ENCODE measurements at places on chromosomes 1 and 21. TPM values are rescaled to one million over a fixed set of nuclear protein-coding genes. Genes with fewer than 3 reads are reported as not detected.

- H3K27me3 ChIP-seq, result no peaks in the 10 kb centered on the region
- H3K36me3 ChIP-seq, result no peaks in the 10 kb centered on the region
- H3K4me1 ChIP-seq, result no peaks in the 10 kb centered on the region
- H3K27ac ChIP-seq, result no peak overlapping the region
- no peak for DNase-seq
These were observed 38.8 kb upstream of the ADORA3 start for GRCh38 chr1:111542187-111542586.

- H3K4me1 ChIP-seq, result peaks cover under 1% of the 10 kb centered on the region
- no peaks in the 10 kb centered on the region for H3K27me3 ChIP-seq
- H3K36me3 ChIP-seq, result no peaks in the 10 kb centered on the region
- DNase-seq, result no peak
- H3K4me3 ChIP-seq, result no peak overlapping the region
These were observed 7.7 kb downstream of the ARMH1 start for GRCh38 chr1:44681905-44682882.

DNA sequence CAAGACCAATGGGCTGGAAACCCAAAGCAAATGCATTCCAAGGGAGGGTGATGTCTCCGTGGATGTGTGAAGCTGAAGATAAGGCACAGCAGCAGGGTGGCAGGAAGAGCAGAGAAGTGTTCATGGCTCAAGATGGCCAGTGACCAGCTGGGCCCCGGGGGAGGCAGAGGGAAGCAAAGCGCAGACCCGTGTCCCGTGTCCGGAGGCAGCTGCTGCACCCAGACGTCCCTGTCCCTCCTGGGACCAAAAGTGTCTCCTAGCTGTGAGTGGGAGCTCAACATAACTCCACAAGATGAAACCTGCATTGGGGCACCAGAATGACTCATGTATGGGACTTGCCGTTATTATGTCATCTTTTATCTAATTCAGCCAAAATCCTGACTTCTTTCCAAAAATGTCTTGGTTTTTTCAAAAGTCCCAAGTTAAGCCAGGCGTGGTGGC, 118.2 kb downstream of the RIPK4 start:
- H3K4me1 ChIP-seq, result peaks cover 8% of the 10 kb centered on the region
- no peak overlapping the region for H3K27ac ChIP-seq
- H3K4me3 ChIP-seq, result no peak overlapping the region
- no peaks in the 10 kb centered on the region for H3K27me3 ChIP-seq

DNA sequence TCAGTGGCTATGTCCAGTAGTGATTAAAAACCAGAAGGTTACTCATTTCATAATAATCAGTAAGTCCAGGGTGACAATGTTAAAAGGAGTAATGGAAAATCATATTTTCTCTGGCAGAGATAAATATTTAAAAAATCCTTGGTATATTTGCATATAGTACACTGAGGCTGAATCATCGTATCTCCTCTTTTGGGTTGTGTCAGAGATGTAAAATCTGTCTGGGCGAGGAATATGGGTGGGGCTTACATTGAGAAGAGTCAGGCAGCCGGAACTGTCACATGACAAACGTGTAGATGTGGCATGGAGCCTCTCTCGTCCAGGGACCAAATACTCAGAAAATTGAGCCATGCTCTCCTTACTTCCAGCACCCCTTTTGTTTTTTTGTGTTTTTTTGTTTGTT, 120.9 kb downstream of the FMN2 start:
- DNase-seq, result no peak
- H3K27me3 ChIP-seq, result no peaks in the 10 kb centered on the region
- H3K4me3 ChIP-seq, result no peak overlapping the region

DNA sequence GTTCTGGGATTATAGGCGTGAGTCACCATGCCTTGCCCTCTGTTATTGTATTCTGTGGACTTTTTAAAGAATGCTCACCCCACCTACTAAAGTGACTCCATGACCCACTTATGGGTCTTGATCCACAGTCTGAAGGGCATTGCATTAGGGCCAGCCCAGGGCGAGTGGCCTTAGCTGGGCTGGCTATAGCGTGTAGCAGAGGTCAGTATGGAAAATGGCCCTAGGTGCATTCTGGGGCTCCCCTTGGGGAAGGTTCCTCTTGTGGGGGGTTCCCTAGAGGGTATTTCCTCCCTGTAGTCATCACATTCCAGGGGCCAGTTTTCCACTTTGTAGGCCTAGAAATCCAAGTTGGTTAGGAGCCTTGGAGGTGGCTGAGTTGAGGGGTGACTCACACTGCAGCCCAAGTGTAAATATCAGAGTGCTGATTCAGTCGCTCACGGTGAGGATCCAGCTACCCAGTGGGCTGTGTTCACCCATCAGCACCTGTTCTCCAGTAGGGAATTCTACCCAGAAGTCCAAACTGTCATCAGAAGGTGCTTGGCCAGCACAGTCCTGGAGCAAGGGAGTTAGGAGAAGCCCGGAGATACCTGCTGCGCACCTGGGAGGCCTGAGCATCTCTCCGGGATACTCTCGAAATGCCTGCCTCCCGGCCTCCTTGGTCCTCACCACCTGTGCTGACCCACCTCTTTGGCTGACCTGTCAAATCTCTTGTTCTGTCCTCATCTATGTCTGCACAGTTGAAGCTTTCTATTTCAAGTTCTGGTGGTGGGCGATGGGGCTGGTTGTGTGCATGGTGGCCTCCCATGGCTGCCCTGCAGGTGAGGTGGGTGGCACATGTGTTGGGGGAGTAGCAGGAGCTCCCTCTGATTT, 52.2 kb downstream of the NENF start:
- peaks cover 14% of the 10 kb centered on the region for H3K4me1 ChIP-seq
- H3K4me3 ChIP-seq, result no peak overlapping the region
- H3K27ac ChIP-seq, result no peak overlapping the region
- H3K36me3 ChIP-seq, result no peaks in the 10 kb centered on the region
- H3K27me3 ChIP-seq, result no peaks in the 10 kb centered on the region
- no peak for DNase-seq

GRIK1 gene
- not detected for total RNA-seq

Data from heart right ventricle (tissue), 16 donors.